ENCODE measurements at places on chromosomes 16 and 17. TPM values are rescaled to one million over a fixed set of nuclear protein-coding genes. Genes with fewer than 3 reads are reported as not detected.

The EPX gene
- 0.38 TPM for polyA plus RNA-seq

GRCh38 chr16:47638175-47638574, 177.0 kb downstream of the PHKB start:
- DNase-seq = no peak

The MYH2 gene
- 71.9 TPM for polyA plus RNA-seq

GRCh38 chr17:59558953-59559352, 6.5 kb upstream of the DHX40 start:
- DNase-seq = no peak

GRCh38 chr17:82751171-82751570, 694 bp upstream of the TBCD start:
- no peak for DNase-seq

- no peak for DNase-seq
These were observed 44.9 kb downstream of the TMEM235 start for GRCh38 chr17:78276098-78276887.

The DNAH17 gene
- 2.7 TPM for polyA plus RNA-seq

DNA sequence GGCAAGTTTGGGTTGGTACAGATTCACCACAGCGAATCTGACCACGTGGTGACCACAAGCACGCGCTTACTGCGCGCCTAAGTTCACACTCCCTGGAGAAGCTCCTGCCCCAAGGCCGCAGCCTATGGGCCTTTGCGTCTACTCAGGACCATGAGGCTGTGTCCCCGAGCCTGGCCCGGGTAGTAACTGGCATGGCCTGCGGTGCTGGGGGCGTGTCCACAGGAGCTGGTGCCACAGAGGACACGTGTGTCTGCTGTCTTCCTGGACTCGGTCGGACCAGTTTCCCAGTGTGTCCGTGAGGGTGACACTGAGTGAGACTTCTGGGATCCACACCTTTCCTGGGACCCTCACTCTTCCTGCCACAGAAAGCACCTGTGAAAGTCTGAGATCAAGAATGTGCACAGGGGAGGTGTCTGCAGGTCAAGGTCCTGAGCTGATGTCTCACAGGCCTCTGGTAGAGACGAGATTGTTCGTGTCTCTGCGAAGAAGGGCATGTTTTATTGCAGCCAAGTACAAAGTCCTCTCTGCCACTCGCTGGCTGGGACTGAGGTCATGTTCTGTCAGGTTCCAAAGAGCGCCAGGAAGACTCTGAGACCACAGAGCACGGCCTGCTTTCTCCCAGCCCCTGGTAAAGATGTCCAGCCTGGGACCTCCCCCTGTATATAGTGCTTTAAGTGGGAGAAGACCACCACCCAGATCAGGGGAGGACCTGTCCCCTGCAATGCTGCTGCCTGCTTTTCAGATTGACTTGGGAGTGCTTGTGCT, 25.2 kb upstream of the CAPN15 start:
- no peak for DNase-seq

DNA sequence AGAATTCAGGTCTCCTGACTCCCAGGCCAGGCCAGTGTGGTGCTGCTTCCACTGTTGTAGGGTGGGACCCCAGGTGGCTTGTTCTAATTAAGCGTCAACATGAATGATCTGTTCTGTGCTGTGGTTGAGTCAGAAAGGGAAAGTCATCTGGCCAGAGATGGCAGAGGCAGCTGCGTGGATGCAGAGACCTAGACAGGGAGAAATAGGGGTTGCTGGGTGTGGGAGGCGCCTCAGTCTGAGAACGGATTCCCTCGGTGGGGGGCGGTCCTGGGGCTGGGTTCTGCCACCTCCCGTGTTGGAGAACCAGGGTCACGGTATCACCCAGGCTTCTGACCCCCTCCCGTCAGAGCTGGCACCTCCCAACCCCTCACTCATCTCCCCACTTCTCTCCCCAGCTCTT, 5.6 kb downstream of the FBRS start:
- no peak for DNase-seq

DNA sequence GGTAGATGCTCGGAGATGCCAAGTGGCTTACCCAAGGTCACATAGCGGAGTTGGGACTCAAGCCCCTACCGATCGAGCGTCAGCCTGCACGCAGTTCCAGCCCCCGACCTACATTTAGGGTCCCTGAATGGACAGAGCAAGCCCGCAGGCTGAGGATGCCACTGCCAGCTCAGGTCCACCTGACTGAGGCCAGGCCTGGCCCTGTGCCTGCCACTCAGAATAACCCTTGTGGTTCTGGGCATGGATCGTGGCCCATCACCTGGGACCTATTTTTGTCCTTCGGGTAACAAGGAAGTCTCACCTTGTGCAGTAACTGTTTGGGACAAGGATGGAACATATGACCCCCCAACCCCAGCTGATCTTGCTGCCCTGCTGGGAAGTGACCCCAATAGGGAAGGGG, 17.1 kb downstream of the CDH16 start:
- DNase-seq = no peak

DNA sequence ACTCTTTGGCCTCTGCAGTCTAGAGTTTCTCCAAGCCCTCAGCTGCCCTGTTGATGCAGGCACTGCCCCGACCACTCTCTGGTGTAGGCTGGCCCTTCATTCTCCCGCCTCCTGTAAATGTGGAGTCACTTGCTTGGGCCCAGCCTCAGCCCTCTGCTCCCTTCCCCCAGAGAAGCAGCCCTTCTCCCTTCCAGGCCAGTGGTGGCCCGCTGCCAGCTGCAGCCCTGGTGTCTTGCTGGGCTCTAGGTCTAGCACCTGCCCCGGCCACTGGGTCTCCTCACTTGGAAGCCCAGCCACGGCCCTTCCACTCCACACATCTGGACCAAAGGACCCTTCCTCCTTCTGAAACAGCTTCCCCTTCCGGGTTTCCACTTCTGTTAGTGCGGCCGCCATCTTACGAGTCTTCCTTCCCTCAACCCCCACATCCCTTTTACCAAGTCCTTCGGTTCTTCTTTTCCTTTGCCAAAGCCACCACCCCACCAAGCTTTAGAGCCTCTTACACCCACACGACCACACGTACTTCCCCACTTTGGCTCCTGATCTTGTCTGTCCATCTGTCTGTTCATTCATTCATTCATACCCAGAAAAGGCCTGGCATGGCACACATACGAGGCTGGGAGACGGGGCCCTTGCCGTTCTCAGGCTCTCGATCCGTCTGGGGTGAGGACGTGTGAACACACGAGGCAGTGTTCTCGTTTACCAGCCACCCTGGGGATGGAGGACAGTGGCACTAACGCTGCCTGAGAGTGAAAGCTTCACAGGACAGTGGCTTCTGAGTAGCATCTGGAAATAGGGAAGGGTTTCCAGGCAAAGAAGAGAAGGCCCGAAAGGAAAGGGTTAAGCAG, 68.0 kb downstream of the ABR start:
- no peak for DNase-seq

DNA sequence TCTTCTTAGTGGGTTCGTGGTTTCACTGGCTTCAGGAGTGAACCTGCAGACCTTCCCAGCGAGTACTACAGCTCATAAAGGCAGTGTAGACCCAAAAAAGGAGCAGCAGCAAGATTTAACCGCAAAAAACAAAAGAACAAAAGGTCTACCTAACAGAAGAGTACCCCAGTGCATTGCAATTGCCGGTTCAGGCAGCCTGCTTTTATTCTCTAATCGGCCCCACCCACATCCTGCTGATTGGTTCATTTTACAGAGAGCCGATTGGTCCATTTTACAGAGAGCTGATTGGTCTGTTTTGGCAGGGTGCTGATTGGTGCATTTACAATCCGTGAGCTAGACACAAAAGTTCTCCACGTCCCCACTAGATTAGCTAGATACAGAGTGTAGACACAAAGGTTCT, 2.0 kb upstream of the ARRB2 start:
- no peak for DNase-seq

DNA sequence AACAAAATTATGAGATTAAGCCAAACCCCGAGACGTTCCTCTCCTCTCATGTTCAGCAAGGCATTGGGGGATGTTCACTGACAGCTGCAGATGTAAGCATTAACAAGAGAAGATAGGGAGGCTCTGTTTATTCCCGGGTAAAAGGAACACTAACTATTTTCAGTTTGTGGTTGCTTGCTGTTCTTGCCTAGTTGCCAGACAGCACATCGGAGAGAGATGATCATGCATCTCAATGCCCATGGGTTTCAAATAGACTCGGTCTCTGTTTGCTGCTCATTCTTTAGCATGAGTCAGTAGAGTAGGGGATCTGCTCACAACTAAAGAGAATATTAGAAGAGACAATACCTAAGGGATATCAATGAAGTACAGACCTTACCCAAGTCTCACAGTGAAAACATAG, 78.3 kb downstream of the TMEM100 start:
- no peak for DNase-seq

The ADCY9 gene
- 13.9 TPM for polyA plus RNA-seq

- no peak for DNase-seq
These were observed 143.2 kb upstream of the TNRC6C start for GRCh38 chr17:77815127-77815905.

- DNase-seq = no peak
These were observed 11.4 kb downstream of the MYLK3 start for GRCh38 chr16:46736695-46737094.

The CMTM2 gene
- 0.61 TPM for polyA plus RNA-seq

DNA sequence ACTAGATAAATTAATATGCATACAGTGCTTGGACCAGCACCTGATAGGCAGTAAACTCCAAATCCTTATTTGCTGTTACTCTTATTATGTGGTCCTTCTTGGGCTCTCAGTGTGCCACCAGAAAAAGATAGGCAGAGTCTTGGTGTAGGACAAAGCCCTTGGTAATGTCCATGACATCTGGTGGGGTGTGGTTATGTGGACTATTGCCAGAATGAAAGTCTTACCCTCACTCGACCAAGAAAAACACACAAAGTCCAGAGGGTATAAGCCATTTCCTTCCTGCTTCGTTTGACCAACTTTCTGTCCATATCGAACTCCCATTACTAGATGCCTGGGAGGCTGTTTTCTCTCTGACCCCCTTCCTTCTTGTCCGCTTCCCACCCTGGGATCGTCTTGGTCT, 140.9 kb downstream of the UTP18 start:
- no peak for DNase-seq

The ARRB2 gene
- 16.7 TPM for polyA plus RNA-seq

GRCh38 chr16:11620243-11621003, 33.7 kb upstream of the LITAF start:
- no peak for DNase-seq

- DNase-seq = no peak
These were observed 76.8 kb downstream of the RPGRIP1L start for GRCh38 chr16:53626811-53627210.

The HCRT gene
- not detected for polyA plus RNA-seq

- peak; percentile 57 for DNase-seq
These were observed 93.3 kb downstream of the FOXL1 start for GRCh38 chr16:86671486-86672178.

The TRIM47 gene
- polyA plus RNA-seq = 46.4 TPM

DNA sequence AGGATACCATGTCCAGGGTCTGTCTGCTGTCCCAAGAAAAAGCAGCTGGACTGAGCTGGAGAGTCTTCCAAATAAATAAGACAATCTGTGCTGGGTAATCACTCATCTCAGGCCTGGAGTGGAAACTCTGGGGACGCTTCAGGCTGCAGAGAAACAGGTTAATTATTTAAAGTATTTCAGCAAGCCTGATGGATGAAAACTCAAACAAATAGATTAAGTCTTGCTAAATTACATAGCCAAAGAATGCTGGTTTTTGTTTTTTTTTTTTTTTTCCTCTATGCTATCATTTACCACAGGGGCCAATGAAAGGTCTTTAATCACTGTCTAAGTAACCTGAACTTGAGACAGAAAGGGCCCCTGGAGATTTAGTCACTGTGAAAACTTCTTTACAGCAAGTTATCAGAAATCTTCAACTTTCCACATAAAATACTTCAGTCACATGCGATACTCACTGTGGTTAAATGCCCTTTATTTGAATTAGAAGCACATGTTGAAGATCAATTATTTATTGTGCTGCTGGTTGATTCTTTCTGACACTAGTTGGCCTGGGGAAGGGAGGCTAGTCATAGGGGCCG, 31.0 kb upstream of the KCNJ2 start:
- DNase-seq = peak; percentile 47

- no peak for DNase-seq
These were observed 8.4 kb upstream of the PLEKHG4 start for GRCh38 chr16:67270931-67271338.

DNA sequence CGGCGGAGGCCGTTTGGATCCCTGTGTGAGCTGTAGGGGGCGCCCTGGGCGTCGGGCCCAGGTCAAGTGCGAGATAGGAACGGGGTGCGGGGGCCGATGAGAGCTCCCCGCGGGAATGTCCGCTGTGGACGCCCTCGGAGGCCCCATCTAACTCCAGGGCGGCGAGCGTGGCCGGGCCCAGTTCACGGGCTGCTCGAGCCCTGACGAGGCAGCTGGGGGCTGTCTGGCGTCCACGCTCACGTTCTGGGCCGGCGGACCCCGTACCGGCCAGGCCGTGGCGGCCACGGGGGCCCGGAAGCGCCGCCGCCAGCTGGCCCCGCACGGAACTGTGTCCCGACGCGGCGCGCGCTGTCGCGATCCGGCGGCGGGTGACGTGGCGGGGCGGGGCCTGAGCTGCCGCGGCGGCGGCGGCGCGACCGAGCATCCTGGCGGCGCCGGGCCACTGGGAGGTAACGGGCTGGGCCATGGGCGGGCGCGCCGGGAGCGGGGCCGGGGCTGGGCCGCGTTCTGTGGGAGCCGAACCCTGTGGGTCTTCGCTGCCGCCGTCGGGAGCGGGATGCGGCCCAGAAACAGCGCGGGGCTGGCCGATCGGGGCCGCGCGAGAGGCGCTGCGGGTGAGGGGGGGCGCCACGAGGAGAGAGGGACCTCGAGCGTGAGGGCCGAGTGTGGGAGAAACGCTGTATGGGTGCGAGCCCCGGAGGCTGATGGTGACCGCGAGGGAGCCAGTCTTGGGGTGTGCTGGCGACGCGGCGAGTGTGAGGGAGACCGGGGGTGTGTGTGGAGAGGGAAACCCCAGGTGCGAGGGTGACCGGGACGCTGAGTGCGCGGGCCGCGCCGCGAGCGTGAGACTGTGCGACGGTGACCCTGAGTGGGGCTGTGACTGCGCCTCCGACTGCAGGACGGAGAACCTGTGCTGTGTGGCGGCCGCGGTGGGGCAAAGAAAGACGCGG, at the start of gene SLC7A6:
Gene SLC7A6, plus strand, starts transcription at position 399 of the 950 bp plus-strand sequence. CDS start 10,201 bp downstream, outside the sequence.
- DNase-seq = peak; percentile 69

GRCh38 chr17:16927641-16928321, 44.1 kb downstream of the TNFRSF13B start:
- no peak for DNase-seq

GRCh38 chr16:87384162-87384874, 742 bp upstream of the FBXO31 start:
- no peak for DNase-seq
